ENCODE measurements at places on chromosomes 3 and 15.

- DNase-seq = no peak
These were observed 39.0 kb downstream of the RASA2 start for GRCh38 chr3:141525814-141526213.

DNA sequence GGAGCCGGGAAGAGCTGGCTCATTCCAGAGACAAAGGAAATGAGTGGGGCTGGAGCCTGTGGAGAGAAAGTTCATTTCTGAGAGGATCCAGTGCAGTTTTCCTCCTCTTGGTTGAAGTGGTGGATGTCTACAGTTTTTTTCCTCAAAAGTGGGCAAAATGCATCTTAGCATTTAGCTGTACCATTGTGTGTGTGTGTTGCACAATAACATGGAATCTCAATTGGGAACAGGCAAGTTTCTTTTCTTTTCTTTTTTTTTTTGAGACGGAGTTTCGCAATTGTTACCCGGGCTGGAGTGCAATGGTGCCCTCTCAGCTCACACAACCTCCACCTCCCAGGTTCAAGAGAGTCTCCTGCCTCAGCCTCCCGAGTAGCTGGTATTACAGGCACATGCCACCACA lies 101.5 kb upstream of the UBE2E1 start:
- DNase-seq = no peak

DNA sequence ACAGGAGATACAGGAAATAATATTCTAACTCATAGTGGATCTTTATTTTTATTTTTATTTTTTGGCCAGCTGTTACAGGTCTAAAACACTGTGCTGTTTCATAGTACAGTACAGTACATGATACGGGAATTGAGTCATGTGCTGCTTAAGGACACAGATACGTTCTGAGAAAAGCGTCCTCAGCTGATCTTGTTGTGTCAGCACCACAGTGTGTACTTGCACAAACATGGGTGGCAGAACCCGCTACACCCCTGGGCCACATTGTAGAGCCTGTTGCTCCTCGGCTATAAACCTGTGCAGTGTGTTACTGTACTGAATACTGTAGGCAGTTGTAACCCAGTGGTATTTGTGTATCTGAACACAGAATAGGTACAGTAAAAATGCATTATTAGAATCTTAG lies 183.4 kb downstream of the OR4M2 start:
- DNase-seq = no peak

GRCh38 chr15:56968821-56969220 lies 50.4 kb downstream of the TCF12 start:
- DNase-seq = peak; percentile 3

DNA sequence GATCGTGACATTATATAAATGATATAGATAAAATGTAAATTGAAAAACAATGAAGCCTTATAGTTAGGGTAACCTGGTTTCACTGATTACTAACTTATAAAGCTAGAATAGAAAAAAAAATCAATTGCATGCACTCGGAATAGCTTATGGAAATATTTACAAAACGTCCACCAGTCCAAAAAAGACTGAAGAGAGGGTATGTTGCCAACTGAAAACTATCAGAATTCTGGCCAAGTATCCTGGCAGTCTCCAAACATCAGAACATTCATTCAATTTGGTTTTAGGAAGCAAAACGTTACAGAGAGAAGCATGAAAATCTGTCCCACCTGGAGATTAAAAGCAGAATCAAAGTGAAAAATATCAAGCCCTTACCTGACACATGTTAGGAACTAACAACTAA lies 892.4 kb downstream of the ROBO1 start:
- no peak for DNase-seq

GRCh38 chr3:194561306-194561974 lies 71.8 kb downstream of the TMEM44 start:
- DNase-seq = no peak
